ENCODE measurements at places on chromosomes 7 and 10.
A peak's percentile ranks its signal among the peaks of the same experiment; 100 is the strongest.

GRCh38 chr10:77526868-77527617, 110.6 kb downstream of the KCNMA1 start:
- DNase-seq = no peak

GRCh38 chr7:155412416-155413253, 45.3 kb upstream of the EN2 start:
- peak; percentile 21 for DNase-seq

DNA sequence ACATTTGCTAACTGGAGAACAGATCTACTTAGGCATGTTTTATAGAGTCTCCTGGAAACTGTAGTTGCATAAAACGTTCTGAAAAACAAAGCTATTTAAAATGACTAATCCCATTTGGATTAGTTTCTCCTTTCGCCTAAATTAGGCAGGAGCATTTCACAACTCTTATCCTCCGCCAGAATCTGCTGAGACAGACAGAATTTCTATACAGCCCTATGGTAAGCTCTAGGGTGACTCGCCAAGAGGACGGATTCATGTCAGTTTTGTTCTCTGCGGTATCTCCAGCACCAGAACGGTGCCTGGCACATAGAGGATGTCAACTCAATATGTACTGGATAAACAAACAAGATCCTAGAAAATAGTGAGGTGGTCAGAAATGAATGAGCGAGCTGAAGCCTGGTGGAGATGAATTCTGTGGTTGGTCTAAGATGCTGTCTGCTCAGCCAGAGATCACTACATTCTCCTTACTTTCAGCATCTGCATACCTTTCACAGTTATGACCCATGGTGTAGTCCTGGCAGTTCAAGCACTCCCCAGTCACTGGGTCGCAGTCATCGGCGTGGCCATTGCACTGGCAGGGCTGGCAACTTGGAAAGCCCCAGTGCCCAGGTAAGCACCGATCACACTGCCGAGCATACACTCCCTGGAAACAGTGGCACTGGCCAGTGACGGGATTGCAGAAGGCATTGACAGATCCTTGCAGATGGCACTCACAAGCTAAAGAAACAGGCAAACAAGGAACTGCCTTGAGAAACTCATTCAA, 44.0 kb downstream of the LAMB1 start:
- no peak for DNase-seq

DNA sequence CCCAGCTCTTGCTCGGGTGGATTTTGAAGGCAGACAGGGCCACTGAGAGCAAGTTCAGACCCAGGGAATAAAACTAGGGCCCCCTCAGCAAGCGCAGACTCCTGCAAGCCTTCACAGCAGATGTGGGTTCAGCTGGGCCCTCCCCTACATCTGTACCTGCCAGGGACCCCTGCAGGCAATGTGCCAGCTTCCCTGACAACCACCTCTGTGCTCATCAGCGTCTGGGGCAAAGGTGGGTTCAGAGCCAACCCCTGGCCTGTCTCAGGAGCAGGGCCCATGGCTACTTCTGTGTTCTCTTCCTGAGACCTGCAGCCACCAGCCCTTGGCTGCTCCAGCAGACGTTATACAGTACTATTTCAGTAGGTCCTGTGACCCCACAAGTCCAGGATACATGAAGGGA, 189.5 kb downstream of the DIP2C start:
- no peak for DNase-seq

- no peak for DNase-seq
These were observed 99.1 kb downstream of the GLI3 start for GRCh38 chr7:42137941-42138340.

- DNase-seq = no peak
These were observed 135.6 kb downstream of the CHN2 start for GRCh38 chr7:29330136-29330535.

- DNase-seq = no peak
These were observed 41.1 kb upstream of the PRKAR1B start for GRCh38 chr7:767941-768731.

DNA sequence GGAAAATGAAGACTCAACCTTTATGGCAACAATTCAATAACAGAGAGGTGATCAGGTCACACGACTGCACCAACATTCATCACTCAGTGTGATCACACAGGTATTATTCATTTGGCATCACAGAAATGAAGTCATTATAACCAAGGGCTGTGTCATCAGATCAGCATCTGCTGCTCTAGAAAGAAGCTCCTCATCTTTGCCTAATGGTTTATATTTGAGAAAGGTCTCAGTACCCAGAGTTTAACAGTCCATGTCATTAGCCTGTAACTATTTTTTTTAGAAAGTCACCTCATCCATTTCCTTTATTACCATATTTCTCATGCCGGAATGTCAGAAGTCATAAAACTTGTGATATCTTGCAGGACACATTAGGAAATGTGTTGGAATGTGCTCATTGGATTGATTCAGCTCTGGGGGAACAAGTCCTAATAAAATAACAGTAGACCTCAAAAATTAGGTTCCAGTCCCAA, 45.1 kb upstream of the PRKG1 start:
- no peak for DNase-seq

DNA sequence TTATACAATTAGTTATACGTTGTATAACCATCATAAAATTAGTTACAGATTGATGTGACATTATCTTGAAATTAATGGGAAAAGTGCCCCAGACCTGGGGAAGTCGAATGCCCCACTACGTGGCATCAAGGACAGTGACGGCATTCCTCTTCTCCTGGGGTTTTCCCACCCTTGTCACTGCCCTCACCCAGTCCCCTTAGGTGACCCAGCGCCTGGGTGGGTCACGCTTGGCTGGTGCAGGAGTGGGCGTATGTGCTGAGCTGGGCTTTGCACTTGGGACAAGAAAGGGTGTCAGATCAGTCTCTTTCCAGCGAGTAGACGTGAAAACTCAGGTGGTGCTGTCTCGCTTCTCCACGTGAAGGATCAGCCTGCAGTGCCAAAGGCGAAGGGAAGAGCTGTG, 7.6 kb downstream of the FOXK1 start:
- DNase-seq = no peak

GRCh38 chr7:54995610-54996363, 23.0 kb upstream of the EGFR start:
- DNase-seq = no peak

GRCh38 chr7:36115448-36116321, 37.4 kb upstream of the EEPD1 start:
- DNase-seq = no peak

GRCh38 chr7:23298141-23298881, 828 bp upstream of the MALSU1 start:
- no peak for DNase-seq

DNA sequence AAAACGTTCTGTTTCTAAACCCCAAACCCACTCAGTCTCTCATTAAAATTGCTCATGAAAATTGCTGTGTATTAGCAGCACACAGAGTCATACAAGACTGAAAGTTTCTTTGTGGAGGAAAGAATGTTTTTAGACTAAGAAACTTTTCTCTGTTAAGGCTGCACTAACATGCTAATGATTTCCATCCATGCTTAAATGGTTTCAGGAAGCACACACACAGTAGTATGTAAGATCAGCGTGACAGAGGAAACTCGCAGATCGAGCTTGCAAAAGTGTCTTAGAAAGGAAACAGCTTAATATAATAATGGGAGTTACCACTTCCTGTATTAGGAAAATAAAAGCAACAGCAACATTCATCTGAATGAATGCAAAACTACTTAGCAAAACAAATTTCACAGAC, 112.7 kb downstream of the ICA1 start:
- no peak for DNase-seq

GRCh38 chr10:33612116-33612515, 277.6 kb upstream of the NRP1 start:
- no peak for DNase-seq

- no peak for DNase-seq
These were observed 82.2 kb downstream of the MDFIC start for GRCh38 chr7:115004121-115004520.

DNA sequence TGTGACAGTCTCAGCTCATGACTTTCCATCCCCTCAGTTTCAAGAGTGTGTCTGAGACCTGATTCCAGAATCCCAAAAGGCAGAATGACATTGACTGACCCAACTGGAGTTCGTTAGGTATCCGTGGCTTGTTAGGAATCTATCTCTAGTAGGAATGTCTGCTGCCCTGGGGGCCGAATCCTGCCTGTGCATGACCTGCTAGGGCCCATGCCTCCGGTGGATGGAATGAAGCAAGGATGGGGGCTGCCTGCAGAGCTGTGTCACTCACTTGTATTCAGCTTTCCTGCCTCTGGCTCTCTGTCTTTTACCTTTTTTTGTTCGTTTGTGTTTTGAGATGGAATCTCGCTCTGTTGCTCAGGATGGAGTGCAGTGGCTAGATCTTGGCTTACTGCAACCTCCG, 129.5 kb downstream of the SDK1 start:
- no peak for DNase-seq

DNA sequence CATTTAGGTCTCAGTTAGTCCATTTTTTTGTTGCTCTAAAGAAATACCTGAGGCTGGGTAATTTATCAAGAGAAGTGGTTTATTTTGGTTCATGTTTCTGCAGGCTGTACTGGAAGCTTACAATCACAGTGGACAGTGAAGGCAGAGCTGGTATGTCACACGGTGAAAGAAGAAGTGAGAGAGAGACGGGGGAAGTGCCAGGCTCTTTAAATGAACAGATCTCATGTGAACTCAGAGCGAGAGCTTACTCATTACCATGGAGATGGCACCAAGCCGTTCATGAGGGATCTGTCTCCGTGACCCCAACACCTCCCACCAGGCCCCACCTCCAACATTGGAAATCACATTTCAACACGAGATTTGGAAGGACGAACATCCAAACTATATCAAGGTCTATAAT, 18.9 kb upstream of the PNLIPRP3 start:
- no peak for DNase-seq

DNA sequence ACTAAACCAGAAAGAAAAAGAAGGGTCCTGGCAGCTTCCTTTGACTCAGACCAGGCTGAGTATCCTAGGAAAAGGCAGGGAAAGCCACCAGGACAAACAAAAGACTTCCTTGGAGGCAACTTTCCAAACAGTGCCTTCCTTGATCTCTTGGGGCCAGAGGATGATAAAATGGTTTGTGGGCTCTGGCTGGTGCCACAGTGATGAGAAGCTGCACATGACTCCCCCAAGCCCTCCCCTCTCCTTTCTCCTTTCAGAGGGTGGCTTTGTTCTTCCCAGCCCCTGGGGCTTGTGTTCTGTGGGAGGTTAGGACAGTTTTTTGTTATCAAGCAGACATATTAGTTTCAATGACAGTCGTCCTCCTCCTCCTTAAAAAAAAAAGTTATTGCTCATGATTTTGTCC, 183.2 kb downstream of the SEM1 start:
- DNase-seq = no peak

DNA sequence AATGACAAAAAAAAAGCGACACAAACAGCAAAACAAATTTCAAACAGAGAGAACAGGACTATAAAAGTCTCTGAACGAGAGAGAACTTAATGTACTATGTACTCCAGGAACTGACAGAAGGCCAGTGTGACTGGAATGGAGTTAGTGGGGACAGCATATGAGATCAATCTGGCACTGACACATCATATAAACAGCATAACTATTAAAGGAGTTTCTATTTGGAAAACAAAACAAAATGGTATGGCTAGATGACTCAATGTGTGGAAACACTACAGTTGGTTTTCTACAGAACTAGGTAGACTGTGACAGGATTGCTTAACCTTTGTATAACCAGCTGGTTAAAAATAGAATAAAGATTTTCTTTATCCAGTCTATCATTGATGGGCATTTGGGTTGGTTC, 232.9 kb upstream of the KAT6B start:
- DNase-seq = no peak

DNA sequence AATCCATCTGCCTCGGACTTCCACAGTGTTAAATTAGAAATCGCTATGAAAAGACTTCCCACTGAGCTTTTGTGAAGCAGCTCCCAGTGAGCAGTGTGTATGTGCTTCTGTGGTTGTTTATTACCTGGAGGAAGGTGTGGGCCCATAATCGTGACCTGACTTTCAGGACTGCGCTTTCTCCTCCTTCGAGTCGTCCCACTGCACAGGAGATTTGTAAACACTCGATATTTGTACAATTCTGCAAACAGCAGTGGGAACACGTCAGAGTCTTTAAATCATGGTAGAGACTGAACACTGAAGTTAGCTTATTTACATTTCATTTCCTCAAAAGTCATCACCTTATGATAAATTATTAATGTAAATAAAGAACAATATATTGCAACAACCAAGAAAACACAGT, 171.4 kb downstream of the ITGA8 start:
- no peak for DNase-seq

DNA sequence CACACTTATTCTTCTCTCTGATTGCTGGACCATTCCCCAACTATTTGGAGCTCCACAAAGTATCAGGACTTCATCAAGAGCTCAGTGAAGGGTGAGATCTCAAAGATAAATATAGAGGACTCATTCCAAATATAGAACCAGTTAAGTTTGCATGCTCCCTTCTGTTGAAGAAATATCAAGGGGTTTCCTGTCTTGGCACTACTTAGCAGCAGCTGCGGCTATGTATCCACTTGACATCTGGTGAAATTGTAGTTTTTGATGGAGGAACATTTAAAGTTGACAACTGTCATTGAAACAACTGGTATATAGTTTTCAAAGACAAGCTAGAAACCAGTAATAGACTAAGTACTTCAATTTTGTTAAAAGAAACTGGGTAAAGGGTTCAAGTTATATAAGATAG, 1.0 kb upstream of the SPAG6 start:
- no peak for DNase-seq

- no peak for DNase-seq
These were observed 242.1 kb upstream of the PPP1R3A start for GRCh38 chr7:114160925-114161324.

- no peak for DNase-seq
These were observed 84.7 kb downstream of the PTPRZ1 start for GRCh38 chr7:121957626-121958025.

GRCh38 chr10:131350660-131351059, 39.1 kb upstream of the TCERG1L start:
- no peak for DNase-seq

DNA sequence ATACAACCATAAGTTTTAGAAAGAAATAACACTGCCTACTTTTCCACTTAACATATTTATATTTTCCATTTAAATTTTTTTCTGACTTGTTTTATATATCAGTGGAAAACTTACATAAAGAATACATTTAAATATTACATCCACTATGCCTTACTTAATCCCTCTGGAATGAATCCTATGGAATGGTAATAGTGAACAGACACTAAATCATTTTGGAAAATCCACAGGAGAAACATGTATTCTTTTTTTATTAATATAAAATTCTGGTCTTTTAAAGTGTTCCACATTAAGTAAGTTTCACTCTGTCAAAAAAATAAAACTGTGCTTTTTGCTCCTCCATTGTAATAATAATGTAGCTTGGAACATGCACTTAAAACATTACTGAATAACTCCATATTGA, 236.8 kb upstream of the LRRN3 start:
- no peak for DNase-seq

DNA sequence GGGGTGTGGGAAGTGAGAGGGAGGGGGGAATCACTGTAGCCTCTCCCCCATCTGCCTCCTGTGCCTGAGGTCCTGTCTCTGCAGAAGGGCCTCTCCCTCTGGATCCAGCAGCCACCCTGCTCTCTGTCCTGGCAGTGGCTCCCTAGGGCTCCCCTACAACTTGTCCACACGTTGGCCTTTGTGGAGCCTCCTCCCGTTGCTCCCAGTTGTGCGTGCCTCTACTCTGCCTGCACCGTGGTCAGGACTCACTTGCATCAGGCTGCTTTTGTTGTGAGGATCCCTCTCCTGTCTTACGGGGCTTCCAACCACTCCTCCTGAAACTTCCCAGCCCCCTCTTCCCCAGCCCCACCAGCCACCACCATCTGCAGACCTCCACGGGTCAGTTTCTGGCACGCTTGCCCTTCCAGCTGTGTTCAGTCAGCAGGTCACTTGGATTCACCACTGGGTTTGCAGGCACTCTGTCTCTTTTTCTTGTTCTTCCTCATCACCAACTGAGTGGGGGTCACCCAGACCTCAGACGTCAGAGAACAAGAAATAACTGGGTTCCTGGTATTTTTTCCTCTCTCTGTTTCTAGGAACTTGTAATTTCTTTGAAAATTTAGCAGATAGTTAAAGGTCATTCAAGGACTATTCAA, 62.3 kb downstream of the RAMP3 start:
- no peak for DNase-seq

Measured in activated gamma-delta T cell treated with Interleukin-2 at 50 U/mL for 16 hours (primary cell).